H1 (cell line): ENCODE measurements at places on chromosomes 7 and 10. TPM values are rescaled to one million over a fixed set of nuclear protein-coding genes. Genes with fewer than 3 reads are reported as not detected.

DNA sequence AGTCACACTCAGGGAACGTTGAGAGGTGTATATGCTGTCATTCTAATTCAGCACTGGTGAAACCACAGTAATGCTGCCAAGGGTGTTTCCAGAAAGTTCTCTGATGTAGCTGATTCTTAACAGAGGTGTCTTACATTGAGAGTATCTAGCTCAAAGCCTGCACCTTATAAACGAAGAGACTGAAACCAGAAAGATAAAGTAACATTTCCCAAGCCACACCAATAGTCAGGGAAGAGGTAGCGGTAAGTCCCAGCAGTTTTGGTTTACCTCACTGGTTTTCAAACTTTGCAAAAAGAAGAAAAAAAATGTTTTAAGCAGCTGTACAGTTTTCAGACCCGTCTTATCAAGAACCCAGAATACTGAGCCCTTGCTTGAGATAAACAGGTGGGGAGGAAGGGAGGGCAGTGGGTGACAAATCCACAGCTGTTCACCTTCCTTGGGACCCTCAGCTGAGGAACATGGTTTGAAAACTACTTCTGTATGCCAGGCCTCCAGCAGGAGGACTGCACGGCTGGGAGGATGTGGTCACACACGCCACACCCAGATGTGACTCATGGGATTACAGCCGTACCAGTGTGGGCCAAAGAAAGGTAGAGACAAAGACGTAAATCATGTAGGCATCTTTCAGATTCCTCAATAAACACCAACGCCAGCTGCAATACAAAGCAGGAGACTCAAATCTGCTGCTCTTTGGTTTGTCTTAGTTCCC, 63.9 kb upstream of the GSDME start:
- no peak for DNase-seq

GRCh38 chr7:128954830-128955802, 17.4 kb downstream of the IRF5 start:
- DNase-seq: no peak

DNA sequence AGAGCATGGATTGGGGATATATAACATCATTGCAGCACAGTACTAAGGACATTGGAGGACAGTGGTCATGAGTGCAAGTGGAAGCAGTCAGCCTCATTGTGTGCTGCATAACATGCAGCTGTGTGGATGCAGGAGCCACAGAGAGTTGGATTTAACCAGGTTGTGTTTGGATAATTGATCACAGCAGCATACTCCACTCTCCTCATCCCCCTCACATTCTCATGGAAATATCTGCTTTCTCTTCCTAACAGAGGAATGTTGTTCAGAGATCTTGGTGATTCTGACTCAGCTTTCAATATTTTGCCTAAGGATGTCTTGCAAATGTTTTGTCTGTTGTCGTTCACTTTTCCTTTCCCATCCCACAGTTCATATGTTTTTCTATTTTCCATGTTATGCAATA, 31.8 kb upstream of the LSM8 start:
- no peak for DNase-seq

GRCh38 chr10:75910032-75910431, 478.6 kb downstream of the LRMDA start:
- DNase-seq: no peak

DNA sequence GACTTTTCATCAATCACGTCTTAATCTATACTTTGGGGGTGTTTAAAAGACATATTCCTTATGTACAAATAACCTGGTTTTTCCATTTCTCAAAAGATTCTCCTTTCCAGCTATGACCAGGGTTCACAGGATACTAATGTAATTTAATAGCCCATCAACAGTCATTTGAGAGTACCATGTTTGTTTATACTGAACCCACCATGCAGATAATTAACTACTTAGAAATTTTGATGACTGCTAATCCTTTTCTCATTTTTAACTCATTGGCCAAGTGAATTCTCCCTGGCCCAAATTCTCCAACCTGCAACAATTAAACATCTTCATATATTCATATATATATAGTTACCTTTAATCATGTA, 28.8 kb upstream of the KMT2E start:
- DNase-seq: no peak

DNA sequence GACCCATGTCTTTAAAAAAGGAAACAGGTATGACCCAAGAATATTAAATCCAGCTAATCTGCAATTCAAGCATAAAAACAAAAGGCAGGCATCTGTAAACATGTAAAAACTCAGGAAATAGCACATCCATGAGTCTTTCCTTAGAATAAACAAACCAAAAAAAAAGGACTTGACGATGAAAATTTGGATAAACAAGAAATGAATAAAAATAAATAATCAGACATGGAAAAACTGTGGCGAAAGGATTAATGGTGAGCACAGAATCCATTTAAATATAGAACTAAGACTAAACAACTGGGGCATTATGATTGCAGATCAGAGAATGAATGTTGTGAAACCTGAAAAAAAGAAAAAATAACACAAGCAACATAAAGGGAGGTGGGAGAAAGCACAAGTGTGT, 170.1 kb downstream of the DOCK4 start:
- no peak for DNase-seq

- no peak for DNase-seq
These were observed 15.4 kb upstream of the TBXAS1 start for GRCh38 chr7:139813689-139814088.

SLC18A2 gene
- polyA plus RNA-seq: 5.2 and 6.5 TPM in 2 replicates

- DNase-seq: no peak
These were observed 50.9 kb downstream of the SND1 start for GRCh38 chr7:127702938-127703337.

GRCh38 chr10:3350617-3351258, 178.2 kb upstream of the PITRM1 start:
- no peak for DNase-seq

- no peak for DNase-seq
These were observed 56.7 kb downstream of the ITIH5 start for GRCh38 chr10:7610026-7610425.

- DNase-seq: no peak
These were observed 2.3 kb downstream of the KNDC1 start for GRCh38 chr10:133162178-133162909.

DNA sequence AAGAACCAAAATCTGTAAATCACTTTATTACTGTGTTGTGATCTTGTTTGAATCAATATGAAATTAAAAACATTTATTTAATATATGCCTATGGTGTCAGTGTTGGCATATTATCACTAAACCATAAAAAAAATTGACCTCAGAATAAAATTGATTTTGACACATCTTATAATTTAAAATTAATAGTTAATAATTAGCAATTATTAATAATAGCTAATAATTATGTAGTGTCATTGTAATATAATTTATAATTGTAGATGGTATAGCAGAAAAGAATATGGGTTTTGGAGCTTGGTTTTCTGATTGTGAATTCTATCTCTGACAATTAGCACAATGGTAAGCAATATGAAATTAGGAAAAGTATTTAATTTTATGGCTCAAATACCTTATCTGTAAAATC, 89.4 kb upstream of the CNTNAP2 start:
- DNase-seq: no peak

GRCh38 chr10:69567920-69568319, 5.3 kb downstream of the NEUROG3 start:
- peak; percentile 90 for DNase-seq

LIPK gene
- not detected in 2 replicates for polyA plus RNA-seq

GIMAP7 gene
- not detected in 2 replicates for polyA plus RNA-seq

DNA sequence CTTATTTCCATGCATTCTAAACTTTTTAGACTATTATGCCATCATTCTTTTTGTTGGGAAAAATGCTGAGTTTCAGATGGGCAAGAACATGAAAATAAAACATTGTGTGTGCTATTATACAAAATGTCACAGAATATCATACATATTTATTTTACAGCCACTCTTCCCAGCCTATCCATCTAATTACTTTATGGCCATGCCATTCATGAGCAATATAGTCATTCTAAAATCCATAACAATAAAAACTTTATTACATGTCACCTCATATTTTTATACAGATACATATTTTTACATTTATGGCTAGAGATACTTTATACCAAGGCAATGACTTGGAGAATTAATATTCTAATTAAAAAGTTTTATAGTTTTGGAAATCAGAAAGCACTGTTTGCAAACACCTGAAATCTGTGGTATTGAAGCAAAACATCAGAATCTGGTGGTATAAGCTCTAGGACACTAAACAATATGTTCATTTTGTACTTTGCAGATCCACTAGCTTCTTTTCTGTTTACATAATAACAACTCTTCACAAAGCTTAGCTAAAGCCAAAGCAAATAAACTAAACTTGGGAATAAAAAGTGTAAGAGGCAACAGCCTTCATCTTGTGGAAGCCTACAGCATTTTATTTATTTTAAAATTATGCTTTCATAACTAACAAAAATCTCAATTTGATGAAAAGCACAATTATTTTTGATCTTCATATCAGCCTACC, 210.1 kb downstream of the RNLS start:
- DNase-seq: no peak

DNA sequence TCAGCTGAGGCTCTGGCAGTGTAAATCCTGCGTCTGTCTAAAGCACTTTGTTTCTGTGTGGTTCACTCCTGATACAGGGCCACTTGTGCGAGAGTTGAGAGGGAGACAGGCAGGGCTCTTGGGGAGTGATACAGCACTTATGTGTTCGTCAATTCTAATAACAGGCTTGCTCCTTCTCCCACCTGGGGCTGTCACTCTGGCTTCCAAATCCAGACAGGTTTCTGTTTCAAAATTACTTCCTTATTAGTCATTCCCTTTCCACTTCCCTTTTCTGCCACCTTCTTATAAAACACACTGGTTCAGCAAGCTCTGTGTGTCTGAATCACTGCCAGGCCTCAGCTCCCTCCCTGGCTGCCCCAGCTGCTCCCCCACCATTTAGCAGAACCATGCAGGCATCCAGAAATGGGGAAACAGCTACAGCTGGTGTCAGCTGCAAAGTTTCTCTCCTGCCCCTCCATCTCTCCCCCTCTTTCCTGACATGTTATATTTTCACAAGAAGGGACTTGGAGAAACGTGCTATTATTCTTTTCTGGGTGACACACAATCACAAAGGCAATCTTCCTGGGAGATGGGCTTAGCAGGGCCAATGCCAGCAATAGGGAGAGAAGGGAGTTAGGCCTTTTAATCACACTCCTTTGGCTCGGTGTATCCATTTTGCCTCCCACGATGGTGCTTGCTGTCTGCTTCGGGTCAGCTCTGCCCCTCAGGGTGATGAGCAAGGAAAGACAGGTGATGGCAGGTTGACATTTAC, 58.4 kb upstream of the ZNRF2 start:
- no peak for DNase-seq

- DNase-seq: no peak
These were observed 1094.5 kb upstream of the LRRN3 start for GRCh38 chr7:109996411-109996810.

CPXM2 gene
- 2.3 and 2.4 TPM in 2 replicates for polyA plus RNA-seq

DNA sequence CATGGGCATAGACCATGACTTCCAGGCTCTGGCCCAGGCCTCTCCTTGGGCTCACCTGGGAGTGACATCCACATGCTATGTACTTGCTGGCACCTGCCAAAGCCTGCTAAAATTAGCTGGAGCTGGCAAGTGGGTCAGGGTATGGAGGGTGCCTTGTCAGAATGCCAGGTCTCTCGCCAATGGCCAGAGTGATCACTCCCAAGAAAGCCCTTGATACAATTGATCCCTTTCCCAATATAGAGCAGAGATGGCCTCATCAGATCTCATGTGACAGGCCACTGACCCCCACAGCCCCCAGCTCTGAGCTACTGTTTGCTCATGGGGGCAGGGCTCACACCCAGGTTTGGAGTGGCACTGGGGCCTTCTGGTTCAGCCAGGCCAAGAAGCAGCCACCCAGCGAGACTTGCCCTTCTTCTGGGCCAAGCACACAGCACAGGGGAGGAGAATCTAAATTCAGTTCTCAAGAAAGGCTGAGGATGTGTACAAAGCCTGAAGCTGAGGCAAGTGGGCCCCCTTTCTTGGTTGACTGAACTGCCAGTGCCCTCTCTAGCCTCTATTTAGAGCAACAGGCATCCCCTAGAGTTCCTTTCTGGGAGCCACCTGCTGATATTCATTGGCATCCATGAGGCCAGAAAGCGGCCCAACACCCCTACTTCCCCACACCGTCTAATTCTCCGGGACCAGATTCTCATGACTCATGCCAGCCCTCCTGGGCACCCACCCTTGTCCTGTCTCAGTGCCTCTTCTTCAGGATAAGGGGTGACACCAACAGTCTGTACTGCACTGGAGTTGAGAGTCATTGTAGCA, 18.9 kb upstream of the MYL7 start:
- no peak for DNase-seq

DNA sequence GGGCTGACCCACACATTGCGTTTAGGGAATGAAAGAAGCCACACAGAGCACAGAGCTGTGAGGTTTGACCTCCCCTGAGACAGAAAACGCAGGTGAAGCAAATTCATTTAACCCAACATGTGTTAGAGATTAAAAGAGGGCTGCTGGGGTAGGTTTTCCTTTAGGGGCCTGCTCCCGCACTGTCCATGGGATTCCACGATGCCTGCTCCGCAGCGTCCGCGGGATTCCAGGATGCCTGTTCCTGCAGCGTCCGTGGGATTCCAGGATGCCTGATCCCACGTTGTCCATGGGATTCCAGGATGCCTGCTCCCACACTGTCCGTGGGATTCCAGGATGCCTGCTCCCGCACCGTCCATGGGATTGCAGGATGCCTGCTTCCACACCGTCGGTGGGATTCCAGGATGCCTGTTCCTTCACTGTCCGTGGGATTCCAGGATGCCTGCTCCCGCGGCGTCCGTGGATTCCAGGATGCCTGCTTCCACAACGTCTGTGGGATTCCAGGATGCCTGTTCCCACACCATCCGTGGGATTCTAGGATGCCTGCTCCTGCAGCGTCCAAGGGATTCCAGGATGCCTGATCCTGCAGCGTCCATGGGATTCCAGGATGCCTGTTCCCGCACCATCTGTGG, 78.7 kb downstream of the VIPR2 start:
- DNase-seq: no peak

GRCh38 chr10:133135116-133135465, 24.9 kb upstream of the KNDC1 start:
- DNase-seq: no peak

SKAP2 gene
- 0.25 and 0.53 TPM in 2 replicates for polyA plus RNA-seq

DNA sequence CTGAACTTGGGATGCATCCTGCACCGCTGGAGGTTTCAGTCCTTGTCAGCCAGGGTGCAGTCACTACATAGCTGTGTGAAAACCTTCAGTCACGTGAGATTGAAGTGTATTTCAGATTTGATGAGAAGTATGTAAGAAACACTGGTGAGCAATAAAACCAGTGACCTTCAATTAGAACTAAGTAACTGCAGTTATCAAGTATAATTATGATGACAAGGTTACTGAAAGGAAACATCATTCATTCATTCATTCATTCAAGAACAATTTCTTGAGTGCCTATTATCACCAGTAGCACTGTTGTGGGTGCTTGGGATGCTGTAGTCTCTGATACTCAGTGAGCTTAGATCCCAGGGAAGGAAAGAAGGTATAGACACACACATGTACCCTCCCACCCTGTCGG, 33.6 kb downstream of the RHEB start:
- no peak for DNase-seq

PAPSS2 gene
- 7.3 and 7.6 TPM in 2 replicates for polyA plus RNA-seq
